Stimulated activated CD4-positive, alpha-beta T cell treated with anti-CD3 and anti-CD28 coated beads, Interleukin-12 subunit alpha, Interleukin-12 subunit beta, amount 100 ng/mL, for 48 hours (primary cell): ENCODE measurements at places on chromosomes 7 and 10.

DNA sequence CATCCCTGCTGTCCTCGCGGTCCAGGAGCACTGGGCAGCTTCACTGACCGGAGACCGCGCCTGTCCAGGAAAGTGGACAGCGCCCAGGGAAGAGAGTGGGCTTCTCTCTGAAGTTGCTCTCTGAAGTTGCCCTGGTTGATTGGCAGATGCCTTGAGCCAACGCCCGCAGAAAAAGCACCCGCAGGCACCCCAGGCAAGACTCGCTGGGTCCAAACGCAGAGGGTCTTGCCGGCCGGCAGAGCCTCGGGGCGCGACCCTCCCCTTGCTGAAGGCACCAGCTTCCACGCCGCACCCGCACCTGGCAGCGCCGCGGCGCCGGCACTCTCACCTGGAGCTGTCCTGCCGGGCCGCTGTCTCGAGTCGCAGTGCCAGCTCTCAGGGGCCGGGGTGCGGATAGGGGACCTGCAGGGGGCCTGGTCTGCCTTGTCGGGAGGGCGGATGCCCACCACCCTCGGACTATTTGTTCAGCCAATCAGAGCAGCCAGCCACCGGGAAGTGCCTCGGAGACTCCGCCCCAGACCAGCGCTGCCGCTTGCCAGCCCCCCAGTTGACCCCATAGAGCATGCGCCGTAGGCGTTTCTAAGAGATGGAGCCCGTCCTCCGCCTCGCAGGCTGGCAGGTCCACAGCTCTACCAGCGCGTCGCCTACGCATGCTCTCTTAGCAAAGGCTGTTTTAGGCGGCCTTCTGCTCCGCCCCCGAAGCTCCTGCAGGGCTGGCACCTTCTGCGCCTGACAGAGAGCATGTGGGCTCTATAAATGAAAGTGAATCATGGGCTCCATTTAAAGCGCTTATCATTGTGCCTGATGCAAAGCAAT is at the start of gene LIPA:
Gene LIPA (minus strand): TSS at position 367 of the 816 bp plus-strand sequence. CDS start 4,127 bp downstream, outside the sequence.
- peak; percentile 92 for DNase-seq

GRCh38 chr10:36457751-36458150 is 667.6 kb upstream of the ANKRD30A start:
- no peak for DNase-seq

DNA sequence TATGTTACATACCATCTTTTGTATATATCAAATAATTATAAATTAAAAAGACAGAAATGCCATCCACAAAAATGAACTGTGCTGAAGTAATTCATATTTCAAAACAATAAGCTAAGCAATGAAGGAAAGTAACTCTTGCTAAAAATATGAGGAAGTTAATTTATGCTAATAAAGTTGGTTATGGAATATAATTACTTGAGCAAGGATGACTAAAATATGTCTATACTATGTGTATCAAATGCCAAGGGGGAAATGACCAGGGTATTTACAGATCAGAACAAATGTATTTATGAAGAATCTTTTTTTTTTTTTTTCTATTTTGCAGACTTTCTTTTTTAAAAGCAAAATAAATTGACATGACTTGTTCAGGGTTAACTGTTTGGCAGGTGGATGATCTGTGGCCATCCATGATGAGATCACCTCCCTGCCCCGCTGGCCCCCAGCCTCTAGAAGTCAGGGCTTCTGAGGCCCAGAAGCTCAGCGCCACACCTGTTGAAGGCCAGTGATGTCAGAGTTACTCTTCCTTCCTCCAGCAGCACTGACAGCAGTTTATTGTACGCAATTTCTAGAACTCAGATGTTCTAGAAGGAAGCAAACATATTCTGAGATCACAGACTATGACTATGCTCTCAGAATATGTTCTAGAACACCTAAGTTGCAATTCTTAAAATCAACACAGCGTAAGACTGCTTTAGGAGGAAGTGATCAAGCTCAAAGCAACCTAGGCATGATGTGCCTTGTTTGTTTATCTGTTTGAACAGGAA is 196.1 kb upstream of the KLF14 start:
- no peak for DNase-seq

DNA sequence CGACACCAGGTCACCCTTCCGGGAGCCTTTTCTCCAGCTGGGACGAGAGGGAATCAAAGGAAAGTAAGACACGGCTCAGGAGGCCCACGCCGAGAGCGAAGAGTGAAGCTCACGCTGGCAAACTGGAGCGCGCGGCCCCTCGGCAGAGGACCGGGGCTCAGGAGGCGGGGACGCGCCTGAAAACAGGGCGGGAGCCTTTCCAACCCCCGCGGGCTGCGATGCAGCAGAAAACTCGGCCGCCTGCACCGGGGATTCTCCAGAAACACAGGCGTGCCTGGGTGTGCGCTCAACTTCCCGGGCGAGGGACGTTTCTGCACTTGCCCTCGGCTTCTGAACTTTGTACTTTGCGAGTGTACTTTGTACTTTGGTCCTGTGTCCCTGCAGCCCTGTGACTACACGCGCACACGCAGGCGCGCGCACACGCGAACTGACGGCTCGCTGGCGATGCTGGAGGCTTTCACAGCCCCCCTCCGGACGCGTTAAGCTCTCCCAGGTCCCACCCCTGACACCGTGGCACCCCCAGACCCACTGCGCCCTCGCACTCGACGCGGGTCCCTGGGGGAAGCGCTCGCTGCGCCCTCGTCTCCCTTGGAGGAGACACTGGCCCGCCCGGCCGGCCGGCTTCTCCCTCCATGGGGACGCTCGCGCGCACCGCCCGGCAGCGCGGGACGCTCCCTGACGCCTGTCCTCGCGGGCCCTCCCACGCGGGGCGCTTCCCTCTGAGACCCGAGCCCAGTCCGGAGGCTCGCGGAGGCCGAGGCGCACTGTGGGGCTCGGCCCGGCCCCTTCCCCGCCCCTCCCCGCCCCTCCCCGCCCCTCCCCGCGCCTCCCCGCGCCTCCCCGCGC is 588 bp upstream of the PAOX start:
- DNase-seq, result no peak

DNA sequence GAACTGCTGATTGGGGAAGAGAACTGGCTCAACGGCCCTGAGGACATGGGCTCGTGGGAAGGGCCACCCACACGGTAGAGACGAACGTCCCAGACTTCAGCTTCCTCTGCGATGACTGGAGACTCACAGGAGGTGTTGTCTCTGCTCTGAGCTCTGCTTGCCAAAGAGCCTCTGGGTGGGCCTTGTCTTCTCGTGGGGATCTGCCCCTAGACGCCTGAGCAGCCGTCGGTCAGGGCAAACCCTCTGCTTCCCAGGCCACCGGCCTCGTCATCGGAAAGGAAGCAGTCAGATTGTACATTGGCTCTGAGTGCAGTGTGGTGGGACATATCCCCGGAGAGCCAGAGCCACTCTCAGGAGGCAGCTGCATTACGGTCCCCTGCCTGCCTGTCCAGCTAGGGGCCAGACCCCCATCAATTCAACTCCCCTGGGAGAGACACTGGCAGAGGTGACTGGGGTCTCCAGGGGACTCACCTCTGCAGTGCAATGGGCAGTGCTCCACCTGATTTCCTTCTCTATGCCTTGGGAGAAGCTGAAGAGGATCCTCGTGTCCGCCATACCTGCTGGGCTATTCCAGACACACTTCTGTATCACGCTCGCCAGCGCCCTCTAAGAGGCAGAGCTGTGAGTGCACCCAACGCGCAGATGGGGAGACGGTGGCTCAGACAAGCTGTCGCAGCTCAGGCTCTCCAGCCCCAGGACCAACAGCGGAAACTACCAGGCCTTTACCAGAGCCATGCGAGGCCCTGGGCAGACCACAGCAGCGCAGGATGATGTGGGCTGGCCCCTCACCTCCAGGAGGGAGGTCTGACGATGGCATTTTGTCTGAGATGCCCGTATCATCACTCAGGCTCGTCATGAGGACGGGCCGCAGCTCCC is 227.4 kb downstream of the TCERG1L start:
- no peak for DNase-seq

DNA sequence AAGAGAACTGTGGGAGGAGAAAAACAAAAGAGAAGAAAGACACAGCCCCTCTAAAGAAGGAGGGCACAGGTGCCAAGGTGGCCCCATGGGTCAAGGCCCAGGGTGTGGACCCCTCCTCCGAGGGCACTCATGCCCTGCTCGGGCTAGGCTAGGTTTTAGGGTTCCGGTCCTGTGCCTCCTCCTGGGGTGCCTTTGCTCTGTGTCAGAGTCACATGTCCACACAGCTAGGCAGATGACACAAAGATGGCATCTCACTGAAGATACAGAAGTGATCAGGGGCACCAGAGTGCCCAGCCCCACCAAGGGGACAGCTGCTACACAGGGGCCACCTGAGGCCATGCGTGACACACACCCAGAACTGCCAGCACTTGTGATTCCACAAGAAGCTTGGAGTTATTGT is 116.4 kb upstream of the PPIF start:
- DNase-seq, result no peak

DNA sequence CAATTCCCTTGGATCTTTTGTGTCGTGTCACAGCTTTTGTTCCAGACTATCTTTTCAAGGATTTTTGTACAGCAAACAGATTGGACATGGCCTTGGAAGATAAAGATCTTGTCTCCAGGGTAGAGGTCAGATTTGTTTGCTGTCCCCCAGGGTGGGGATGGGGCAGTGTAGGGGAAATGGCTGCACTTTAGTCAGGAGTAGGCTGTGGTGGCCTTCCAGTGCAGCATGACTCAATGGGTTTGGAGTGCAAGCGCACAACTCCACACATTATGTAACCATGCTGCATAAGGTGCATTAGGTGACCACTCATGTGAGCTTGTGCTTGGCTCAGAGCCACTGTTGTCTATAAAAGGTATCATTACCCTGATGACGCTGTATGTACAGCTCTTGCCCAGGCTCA is 23.9 kb upstream of the ADAMTS14 start:
- no peak for DNase-seq

- DNase-seq, result no peak
Measured at GRCh38 chr10:13483951-13484350, 44.9 kb downstream of the BEND7 start.

DNA sequence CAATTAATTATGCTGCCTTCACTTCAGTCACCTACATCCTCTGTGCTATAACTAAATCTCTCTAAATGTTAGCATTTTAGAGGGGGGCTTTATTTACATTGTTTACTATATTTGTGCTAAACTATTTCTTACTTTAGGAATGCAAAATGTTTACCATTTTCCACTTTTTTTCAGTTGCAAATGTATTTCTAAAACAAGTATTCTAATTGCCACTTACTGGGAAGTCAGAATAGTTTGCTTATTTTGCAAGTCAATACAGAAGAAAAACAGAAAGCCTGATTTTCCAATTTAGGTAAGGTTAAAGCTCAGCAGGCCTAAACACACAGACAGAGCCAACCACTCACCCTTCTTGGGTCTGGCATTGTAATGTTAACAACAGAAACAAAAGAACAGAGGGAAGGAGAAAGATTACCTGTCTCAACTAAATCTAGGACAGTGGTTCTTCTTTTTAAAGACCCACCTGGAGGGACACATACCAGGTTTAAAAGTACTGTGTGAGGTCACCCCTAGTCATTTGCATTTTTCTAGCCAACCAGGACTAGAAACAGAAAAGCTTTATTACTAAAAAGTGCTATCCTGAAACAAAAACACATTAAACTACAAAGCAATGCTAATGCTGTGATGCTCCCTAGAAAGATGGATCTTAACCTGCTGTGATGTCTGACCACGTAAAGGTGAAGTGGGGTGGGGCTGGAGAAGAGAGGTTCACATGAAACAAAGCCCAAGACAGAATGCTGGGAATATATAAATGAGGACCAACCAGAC is 178.2 kb downstream of the SLC25A13 start:
- no peak for DNase-seq

- peak; percentile 56 for DNase-seq
Measured at GRCh38 chr10:100518761-100519241, 860 bp downstream of the SEC31B start.

- DNase-seq, result no peak
Measured at GRCh38 chr7:8014399-8014798, 45.8 kb downstream of the GLCCI1 start.

GRCh38 chr7:47232751-47233412 is 349.0 kb downstream of the TNS3 start:
- DNase-seq, result no peak

DNA sequence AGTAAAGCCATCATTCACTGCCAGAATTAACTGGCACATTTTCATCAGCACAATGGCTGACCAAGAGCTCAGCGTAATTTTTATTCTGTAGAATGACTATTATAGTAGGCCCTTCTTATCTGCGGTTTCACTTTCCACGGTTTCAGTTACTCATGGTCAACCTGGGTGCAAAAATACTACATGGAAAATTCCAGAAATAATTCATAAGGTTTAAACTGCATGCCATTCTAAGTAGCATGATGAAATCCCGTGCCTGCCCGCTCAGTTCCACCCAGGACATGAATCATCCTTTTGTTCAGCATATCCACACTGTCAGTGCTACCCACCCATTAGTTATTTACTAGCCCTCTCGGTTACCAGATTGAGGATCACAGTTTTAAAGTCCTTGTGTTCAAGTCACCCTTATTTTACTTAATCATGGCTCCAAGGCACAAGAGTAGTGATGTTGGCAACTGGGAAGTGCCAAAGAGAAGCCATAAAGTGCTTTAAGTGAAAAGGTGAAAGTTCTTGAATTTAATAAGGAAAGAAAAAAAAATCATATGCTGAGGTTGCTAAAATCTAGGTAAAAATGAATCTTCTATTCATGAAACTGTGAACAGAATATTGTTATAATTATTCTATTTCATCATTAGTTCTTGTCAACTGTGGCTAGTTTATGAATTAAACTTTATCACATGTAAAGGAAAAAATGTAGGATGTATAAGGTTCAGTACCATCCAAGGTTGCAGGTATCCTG is 204.9 kb downstream of the DOCK4 start:
- no peak for DNase-seq

DNA sequence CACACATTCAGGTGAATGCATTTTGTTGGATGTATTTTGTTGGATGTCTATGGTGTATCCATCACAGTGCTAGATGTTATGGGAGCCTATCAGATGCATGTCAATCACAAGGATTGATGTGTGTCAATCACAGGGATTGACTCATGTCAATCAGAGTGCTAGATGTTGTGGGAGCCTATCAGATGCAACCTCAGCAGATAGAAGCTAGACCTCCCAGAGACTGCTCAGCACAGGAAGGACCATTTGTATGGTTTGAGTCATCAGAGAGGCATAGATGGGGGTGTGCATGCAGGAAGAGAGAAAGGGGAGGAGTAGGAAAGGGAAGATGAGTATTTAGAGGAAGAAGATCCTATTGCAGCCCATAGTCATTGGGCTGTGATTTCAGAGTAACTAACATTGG is 48.3 kb upstream of the PITRM1 start:
- DNase-seq, result no peak

GRCh38 chr10:113872139-113873030 is 17.9 kb downstream of the NHLRC2 start:
- no peak for DNase-seq
